ENCODE measurements at places on chromosomes 13 and 19.
A peak's percentile ranks its signal among the peaks of the same experiment; 100 is the strongest.

DNA sequence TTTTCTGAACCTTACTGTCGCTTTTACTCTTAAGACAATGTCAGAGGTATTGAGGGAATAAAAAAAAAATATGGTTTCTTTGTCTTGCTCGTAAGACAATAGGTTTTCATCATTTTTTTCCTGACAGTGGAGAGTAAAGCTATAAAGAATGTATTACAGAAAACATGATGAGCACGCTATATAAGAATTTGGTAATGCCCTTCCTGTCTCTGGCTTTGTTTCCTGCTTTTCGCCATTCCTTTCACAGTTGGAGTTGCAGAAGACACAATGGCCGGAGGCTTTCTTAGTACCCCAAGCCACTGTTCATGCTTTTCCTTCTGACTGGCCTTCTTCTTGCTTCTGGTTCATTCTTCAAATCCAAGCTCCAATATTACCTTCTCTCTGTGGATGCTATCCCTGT lies 101.0 kb upstream of the DACH1 start:
- DNase-seq: no peak

- DNase-seq: no peak
These were observed 521.0 kb downstream of the SUCLA2 start for GRCh38 chr13:47480121-47480520.

DNA sequence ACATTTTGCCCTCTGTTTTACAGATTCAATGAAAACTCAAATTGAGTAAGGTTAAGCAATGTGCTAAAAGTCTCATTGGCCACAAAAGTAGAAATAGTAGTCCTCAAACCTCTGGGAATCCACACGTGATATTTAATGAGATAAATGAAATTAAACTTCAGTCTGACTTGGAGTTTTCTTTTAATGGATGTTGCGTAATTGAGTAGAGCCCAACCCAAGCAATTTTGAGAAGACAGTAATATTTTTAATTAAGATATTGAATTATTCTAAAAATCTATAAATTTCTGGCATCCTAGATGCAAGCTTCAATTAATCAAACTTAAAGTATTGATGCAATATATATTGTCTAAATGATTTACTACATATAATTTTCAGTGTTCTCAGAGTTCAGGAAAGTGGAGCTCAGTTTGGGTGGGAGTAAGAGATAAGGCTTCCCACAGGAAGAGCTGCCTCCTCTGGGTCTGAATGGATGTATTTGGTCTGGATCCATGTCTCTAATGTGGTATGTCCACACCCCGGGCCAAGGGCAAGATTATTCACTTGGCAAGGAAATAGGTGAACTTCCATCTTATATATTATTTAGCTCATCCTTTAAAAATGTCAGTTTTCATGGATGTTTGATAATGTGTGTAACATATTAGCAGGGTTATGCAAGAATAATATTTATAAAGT lies 6.9 kb downstream of the MBNL2 start:
- DNase-seq: no peak

DNA sequence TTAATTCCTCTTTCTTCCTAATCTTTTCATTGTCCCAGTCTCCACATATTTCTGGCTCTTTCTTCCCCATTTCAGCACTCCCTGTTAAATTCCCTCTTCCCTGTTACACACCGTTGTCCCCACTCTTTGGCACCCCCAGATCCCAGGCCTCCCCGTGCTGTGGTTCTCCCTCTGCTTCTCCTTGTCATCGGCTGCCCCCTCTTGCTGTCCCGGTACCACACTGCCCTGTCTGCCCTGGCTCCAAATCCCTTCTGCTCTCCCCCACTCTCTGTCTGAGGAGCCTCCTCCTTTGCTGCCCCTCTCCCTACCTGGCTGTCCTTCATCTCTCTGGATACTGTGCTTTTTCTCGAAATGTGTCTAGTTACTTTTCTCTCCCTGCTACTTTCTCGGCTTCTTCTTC lies 983 bp downstream of the ZNF415 start:
- no peak for DNase-seq

GRCh38 chr13:76636829-76637228 lies 249.4 kb downstream of the KCTD12 start:
- DNase-seq: no peak

DNA sequence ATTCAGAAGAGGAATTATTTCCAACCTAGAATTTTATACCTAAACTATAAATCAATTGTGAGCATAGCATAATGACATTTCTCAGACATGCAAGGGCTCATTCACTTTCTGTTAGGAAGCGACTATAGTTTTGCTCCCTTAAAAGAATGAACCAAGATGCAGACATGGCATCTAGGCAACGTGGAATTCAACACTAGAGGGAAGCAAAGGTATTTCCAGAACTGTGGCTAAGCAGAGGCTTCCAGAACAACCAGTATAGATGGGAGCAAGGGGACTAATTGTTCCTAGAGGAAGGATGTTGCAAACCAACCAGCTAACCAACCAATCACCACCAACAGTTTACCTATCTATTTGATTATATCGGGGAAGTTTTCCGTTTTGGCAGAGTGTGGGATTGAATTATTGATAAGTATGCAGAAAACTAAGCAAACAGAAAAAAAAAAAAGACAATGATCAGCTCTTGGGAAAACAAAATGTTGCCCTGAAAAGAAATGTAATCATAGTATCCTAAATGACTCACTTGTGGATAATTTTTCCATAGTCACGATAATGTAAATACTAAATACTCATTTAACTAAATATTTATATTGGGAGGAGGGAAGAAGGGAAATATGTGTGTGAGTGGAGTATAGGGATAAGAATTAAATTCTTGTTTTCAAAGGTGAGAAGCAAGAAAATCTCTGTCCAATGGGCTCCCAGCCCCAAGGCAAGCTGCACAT lies 21.1 kb downstream of the ARL11 start:
- DNase-seq: no peak

DNA sequence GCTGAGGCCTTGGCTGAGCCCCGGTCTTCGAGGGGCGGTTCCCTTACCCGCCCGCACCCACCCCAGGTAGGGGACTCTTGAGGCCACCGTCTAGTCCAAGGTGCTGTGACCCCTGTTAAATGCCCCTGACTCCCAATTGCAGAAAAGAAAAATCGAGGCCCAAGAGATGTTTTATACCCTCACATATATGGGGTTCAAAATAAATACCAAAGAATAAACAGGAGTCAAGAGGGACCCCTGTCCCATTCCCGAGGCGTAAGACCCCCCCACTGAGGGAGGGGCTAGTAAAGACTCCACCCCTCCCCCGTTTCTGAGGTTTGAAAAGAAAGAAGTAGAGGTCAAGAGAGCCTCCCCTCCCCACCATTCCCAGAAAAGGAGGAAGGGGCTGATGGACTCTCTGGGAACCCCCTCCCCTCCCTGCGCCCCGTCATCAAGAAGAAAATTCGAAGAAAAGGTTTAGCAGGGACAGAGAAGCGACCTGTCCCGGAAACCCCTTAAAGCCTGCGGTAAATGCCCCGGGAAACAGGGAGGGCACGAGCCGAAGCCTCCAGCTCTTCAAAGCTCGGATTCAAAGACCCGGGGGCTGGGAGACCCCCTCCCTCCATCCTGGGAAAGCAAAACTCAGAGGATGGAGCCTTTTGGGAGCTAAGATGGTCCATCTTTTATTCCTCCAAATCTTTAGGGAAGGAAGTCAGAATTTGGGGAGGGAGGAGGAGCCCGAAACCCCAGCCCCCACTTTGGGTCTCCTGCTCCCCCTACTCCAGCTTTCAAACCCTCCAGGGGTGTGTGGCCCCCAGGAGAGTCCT lies 755 bp upstream of the RAB3A start:
- DNase-seq: no peak

GRCh38 chr13:26485288-26485687 lies 72.2 kb upstream of the WASF3 start:
- no peak for DNase-seq

DNA sequence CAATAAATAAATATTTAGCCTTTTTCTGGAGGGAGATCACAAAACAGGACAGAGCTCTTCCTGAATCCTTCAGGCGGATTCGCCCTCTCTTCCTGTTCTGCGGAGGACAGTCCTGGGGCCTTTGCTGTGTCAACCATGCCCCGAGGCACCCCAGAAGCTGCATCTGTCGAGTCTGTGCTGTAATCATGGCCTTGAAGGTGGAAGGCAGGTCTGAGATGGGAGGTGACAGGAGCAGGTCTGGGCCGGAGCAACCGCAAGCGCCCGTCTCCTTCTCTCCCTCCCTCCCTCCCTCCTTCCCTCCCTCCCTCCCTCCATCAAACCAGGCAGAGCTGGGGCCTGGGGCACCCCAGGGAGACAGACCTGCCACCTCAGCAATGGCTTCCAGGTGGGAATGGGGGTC lies 4.6 kb upstream of the FXYD3 start:
- no peak for DNase-seq

DNA sequence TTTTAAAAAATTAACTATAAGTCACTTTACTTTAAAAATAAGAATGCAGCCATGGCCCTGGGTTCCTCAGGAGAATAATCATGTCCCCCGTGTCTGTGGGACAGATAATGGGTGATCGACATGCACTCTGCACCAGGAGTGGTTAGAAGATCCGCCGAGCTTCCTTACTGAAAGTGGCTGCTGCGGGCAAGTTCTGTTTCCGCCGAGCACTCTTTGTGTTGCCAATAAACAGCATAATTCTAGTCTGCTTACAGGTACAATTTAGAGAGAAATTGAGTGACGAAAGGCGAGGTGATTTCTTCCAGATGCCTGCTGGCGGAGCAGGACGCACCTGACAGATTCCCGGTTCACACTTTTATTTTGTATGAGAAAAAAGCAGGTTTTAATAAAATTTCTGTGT lies 139.0 kb downstream of the SOX1 start:
- DNase-seq: no peak

GRCh38 chr19:49473868-49474541 lies at the start of gene FLT3LG:
FLT3LG (plus strand) TSS chr19:49474215; CDS start chr19:49474640, 425 bp downstream.
- DNase-seq: peak; percentile 85

DNA sequence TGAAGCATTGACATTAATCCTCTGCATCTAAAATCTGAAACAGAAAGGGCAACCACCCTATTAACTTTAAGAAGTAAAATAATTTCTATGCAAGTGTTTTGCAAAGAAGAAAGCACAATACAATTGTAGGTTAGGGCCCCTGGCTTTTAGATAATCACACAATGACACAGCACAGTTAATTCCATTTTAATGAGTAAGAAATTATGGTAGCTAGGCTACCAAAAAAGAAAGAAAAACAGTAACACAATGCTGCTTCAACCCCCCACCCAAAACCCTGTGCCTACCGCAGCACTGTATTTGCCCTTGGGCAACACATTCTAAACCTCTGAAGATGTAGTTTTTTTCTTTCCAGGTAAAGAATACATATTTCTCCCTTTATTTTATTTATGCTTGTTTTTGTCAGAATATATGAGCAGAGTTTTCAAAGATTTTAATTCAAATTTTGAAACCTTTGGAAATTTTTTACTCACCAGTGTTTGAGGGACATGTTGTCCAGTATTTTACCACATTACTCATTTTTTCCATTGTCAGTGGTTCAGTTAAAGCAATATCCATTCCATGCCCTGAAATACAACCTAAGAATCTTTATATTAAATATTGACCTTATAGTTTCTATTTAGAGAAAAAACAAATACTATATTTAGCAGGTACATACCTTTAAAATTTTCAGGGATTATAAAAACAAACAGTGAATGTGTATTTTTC lies 21.1 kb downstream of the SOHLH2 start:
- no peak for DNase-seq

GRCh38 chr13:39269411-39269810 lies 231.2 kb downstream of the NHLRC3 start:
- DNase-seq: no peak

DNA sequence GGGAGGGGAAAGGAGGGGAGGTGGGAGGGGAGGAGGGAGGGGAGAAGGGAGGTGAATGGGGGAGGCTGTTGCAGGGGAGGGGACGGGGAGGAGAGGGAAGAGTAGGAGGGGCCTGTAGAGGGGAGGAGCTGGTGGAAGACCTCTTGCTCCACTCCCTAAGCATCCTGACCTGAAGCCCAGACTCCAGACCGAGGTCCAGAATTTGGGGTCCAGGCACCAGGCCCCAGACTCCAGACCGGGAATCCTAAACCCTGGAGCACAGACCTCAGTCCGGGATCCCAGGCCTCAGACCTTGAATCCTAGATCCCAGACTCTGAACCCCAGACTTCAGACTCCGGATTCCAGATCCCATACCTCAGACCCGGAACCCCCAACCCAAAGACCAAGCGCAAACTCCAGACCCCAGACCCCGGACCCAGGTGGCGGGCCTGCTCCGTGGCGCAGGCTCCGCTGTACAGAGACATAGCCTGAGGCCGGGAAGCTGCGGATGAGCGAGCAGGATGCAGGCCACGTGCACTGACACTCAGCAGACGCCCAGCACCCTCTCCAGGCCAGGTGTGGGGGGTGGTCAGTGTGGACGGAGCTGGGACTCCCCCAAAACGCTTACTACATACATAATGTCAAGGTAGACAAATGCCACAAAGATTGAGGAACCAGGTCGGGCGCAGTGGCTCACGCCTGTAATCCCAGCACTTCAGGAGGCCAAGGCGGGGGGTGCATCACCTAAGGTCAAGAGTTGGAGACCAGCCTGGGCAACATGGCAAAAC lies 710 bp upstream of the BTBD2 start:
- DNase-seq: peak; percentile 32

- no peak for DNase-seq
These were observed 21.8 kb downstream of the RCBTB1 start for GRCh38 chr13:49563516-49563915.

GRCh38 chr19:14563989-14564651 lies 7.7 kb downstream of the NDUFB7 start:
- no peak for DNase-seq

DNA sequence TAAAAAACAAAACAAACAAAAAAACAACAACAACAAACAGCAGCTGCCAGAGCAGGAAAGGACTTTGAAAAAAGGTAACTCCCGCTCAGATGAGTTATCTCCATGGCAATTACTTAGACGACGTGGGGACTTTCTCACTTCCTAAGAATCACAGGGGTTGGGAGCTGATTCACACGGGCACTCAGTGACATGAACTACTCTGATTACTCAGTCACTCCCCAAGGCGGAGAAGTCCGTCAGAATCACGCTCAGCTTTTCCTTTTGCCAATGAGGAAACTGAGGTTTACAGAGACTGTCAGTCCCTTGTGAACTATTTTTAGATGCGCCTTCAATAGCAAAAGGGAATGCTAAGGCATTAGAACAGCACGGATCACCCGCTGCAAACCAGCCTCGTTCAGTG lies 32.3 kb upstream of the MATK start:
- DNase-seq: no peak

- DNase-seq: no peak
These were observed 755 bp downstream of the SERTM1 start for GRCh38 chr13:36674337-36675212.

DNA sequence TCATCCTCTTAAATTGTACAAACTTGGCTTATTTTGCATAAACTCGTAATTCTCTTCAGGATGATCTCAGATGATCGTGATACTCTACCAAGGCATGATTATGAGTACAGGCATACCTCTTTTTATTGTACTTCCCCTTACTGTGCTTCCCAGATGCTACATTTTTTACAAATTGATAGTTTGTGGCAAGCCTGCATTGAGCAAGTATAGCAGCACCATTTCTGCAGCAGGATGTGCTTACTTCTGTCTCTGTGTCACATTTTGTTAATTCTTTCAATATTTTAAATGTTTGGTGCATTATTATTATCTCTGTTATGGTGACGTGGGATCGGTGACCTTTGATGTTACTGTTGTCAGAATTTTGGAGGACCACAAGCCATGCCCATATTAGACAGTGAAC lies 752.3 kb downstream of the PCDH9 start:
- no peak for DNase-seq

- DNase-seq: peak; percentile 54
These were observed 13.5 kb upstream of the TPM4 start for GRCh38 chr19:16062789-16063188.

GRCh38 chr13:22187329-22187728 lies 516.5 kb downstream of the FGF9 start:
- no peak for DNase-seq

GRCh38 chr13:99652141-99652540 lies 150.9 kb downstream of the TM9SF2 start:
- no peak for DNase-seq

All from activated T-helper 1 cell treated with anti-CD3 and anti-CD28 coated beads, Interleukin-2, amount 50 U/mL, for 16 hours (primary cell).